ENCODE measurements at places on chromosomes 1 and 21. TPM values are rescaled to one million over a fixed set of nuclear protein-coding genes. Genes with fewer than 3 reads are reported as not detected.
A peak's percentile ranks its signal among the peaks of the same experiment; 100 is the strongest.

- DNase-seq = no peak
Observed at GRCh38 chr1:93715529-93716126, 34.0 kb upstream of the BCAR3 start.

- no peak for DNase-seq
Observed at GRCh38 chr1:14666373-14666772, 67.9 kb downstream of the KAZN start.

OR10Z1 gene
- not detected for total RNA-seq

TMEM51 gene
- 0.24 TPM for total RNA-seq

DNA sequence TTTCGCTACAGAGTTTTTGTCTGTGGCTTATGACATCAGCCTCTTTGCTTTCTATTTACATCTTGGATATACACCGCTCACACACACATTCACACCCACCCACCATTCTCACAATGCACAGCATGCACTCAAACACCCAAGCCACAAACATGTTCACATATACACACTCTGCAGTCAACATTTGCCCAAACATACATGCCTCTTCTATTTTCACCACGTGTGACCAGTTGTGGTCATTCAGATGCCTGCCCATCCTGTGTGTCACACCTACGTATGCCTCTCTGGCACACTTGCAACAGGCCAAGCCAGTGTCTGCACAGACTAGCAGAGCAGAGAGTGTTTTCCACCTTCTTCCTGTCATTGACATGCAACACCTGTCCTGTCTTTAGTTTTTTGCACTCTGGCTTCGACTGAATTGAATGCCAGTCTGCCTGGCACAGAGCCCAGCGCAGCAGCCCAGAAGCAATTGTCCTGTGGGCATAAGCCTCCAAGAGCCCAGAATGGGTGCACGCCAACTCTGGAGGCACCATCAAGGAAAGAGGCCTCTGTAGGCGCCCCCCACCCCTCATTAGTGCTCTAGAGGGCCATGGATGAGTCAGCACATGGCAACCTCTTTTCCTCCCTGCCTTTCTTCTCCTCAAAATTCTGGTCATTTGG, 37.7 kb upstream of the LRRN2 start:
- DNase-seq = no peak

KRTAP7-1 gene
- not detected for total RNA-seq

CLDN17 gene
- total RNA-seq = not detected

- no peak for DNase-seq
Observed at GRCh38 chr1:109078317-109078716, 2.5 kb upstream of the TAF13 start.

DNA sequence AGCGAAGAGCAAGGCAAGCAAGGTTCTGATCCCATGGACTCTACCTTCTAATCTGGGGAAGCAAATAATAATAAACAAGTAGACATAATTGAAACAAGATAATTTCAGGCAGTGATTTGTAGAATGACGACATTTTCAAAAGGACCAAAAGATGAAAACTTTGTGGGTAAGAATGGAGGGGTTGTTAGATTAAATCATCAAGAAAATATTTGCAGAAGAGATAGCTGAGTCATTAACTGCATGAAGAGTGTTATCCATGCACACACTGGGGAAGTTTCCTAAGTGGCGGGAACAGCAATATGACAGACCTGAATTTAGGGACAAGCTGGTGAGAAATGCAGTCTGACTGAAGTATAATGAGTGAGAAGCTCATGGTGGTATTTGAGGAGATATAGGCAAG, 583.1 kb upstream of the RGS18 start:
- DNase-seq = no peak

DNA sequence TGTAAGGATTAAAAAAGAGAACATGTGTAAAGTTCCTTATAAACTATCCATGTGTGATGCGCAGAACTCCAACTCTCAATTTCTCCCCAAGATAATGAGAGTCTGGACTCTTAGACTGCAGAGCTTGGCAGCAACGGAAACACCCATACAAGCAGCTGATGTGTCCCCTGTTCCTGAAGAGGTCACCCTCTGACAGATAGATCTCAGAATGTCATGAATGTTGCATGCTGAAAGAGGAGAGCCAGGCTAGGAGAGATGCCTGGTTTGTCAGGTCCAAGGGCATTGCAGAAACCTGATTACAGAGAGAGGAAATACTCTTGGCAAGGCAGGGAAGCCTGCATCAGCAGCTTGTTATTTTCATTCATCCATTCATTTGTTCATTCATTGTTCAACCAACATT, 24.2 kb downstream of the MTARC1 start:
- DNase-seq = no peak

ALG14 gene
- 4.6 TPM for total RNA-seq

CFHR4 gene
- total RNA-seq = not detected

PLEKHA6 gene
- total RNA-seq = 0.13 TPM

TRAF3IP3 gene
- 209 TPM for total RNA-seq

GRCh38 chr1:81511281-81511680, 289.5 kb upstream of the ADGRL2 start:
- DNase-seq = no peak

PHGDH gene
- total RNA-seq = 78.4 TPM

SASS6 gene
- 12.6 TPM for total RNA-seq

- DNase-seq = no peak
Observed at GRCh38 chr1:206566999-206567398, 45.3 kb downstream of the EIF2D start.

GRCh38 chr1:150813028-150813707, 5.1 kb upstream of the CTSK start:
- no peak for DNase-seq

GRCh38 chr1:99691175-99691574, 45.3 kb downstream of the PALMD start:
- DNase-seq = no peak

- no peak for DNase-seq
Observed at GRCh38 chr1:200959411-200959921, 64.0 kb downstream of the KIF21B start.

- DNase-seq = no peak
Observed at GRCh38 chr21:31945141-31945540, 72.3 kb downstream of the HUNK start.

- no peak for DNase-seq
Observed at GRCh38 chr1:90361026-90361425, 356.1 kb downstream of the BARHL2 start.

TMEM61 gene
- total RNA-seq = not detected

- DNase-seq = no peak
Observed at GRCh38 chr1:181647314-181648035, 164.2 kb downstream of the CACNA1E start.

DNA sequence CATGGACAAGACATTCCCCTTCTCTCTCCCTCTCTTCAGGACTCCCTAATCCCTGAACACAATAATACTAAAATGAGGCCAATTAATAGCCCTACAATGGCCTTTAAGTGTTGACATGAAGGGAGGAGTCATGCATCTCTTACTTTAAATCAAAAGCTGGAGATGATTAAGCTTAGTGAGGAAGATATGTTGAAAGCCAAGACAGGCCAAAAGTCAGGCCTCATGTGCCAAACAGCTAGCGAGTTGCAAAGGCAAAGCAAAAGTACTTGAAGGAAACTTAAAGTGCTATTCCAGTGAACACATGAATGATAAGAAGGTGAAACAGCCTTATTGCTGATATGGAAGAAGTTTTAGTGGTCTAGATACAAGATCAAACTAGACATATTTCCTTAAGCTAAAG, 49.5 kb upstream of the CD46 start:
- no peak for DNase-seq

DNA sequence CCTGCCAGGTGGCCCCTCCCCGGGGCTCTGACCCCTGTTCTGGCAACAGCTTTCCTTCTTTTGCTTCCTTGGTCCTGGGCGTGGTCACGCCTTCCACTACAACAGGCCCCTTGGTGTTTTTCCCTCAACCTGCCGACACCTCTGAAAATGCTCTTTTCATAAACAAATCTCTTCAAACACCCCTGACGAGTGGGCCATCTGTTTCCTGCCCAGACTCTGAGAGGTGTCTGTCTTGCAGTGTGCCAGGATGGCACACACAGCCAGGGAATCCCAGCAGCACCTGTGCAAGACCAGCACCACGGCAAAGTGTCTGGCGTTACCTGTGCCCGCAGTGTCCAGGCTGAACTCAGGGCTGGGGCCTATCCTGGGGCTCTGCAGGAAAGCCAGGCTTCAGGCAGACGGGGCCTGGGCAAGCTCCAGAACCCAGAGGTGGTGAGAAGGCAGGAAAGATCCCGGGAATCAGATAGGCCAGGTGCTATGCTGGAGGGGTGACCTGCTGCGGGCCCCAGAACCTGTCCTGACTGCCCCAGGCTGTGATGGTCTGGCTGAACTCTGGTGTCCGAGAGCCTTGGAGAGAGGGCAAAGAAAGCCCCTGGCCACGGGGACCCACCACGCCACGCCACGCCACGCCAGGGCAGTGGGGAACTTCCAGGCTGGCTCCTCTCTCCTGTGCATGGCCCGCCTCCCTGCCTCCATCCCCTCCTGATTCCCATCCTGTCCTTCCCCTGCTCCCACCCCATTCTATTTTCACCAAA, 88.9 kb downstream of the SIK1 start:
- no peak for DNase-seq

- no peak for DNase-seq
Observed at GRCh38 chr1:75630998-75631397, 20.1 kb upstream of the SLC44A5 start.

OR6K3 gene
- not detected for total RNA-seq

- peak; percentile 66 for DNase-seq
Observed at GRCh38 chr1:60978421-60979357, 103.7 kb upstream of the NFIA start.

USH2A gene
- not detected for total RNA-seq

DNA sequence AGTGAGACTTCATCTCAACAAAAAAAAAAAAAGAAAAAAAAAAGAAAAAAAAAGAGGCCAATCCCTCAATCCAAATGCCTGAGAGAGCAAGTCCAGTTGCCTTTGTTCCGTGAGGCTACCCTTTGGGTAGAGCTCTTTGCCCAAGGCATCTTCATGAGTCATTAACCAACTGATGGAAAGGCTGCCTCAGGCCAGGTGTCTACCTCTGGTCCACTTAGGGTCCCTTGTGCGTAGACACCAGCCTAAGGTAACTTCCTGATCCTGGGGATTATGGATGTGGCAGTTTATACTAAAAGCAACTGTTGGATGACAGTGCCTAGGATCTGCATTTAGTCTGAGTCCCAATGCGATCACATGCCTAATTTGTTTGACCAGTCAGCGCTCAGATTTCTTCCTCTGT, 20.7 kb upstream of the ZNF326 start:
- no peak for DNase-seq

KRTAP19-1 gene
- total RNA-seq = not detected

EVI5 gene
- 27.4 TPM for total RNA-seq

DNA sequence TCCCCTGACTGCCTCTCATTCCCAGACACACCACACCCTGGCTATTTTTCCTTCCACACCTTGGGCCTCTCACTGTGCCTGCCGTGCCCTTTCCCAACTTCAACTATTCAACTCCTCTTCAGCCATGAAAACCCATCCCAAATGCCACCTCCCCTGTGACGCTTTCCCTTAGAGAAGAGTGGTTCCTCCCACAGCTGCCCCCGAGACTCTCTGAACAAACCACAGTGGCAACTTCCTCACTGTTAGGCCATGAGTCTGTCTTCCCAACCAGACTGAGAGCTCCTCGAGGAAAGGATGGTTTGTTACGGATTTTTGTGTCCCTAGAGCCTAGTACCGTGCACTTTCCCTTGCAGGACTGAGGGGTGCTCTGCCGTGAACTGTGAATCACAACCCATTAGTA, 59.2 kb downstream of the LRRN2 start:
- no peak for DNase-seq

DNA sequence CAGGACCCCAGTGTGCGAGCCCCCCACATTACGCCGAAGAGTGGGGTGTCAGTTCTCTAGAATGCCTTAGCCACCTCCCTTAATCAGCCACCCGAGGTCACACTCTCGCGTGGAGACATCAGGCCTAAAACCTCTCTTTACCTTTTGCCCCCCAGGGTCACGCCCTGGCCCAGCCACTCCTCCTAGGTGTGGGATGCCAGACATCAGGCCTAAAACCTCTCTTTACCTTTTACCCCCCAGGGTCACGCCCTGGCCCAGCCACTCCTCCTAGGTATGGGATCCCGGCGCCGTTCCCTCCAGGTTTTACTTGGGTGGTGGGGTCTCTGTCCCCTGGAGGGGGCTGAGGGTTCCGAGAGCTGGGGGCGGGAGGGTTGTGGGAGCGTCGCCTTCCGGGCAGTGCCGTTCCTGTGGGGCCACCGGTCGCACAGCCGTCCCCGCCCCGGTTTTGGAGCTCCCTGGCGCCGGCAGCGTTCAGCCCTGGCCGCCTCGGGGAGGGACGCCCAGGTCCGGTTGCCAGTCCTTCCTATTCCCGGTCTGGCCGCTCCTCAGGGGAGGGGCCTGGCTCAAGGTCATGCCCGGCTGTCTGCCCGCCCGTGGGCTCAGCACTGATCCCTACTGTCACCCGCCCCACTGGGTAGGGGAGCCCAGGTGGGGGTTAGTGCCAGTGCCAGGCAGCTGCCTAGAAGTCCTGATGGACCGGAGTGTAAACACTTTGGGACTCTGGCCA, 882 bp downstream of the VPS13D start:
- DNase-seq = no peak

DNA sequence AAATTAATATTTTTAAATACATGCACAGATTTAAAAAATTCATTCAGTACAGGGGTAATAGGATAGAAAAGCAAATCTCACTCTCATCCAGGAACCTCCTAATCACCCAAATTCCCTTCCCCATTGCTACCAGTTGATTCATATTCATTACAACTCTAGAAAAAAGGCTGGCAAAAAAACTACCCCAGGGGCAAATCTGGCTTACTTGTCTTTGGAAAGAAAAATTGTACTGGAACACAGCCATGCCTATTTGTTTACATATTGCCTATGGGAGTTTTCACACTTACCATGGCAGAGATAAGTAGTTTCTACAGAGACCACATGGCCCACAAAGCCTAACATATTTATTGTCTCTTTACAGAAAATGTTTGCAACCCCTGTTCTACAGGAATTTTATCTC, 8.9 kb upstream of the RBM34 start:
- no peak for DNase-seq

EGLN1 gene
- total RNA-seq = 24.2 TPM

PLK3 gene
- total RNA-seq = 114 TPM

ZNF593OS gene
- total RNA-seq = not detected

DNA sequence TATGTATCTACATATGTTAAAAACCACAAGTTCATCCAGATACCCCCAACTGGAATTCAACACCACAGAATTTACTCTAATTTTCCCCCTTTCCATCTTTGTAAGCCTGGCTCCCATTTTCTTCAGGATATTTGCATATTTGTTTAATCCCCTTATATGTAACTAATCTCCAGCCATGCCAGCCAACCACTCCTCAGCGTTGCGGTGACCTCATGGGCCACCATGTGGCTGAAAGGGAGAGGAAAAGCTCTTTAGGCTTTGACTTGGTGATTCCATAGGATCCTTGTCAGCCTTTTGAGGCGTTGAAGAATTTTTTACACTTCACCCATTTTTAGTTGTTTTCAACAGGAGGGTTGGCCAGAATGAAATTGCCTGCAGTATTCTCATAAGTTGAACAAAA, 10.0 kb downstream of the CLDN19 start:
- DNase-seq = no peak

OLIG2 gene
- not detected for total RNA-seq

- no peak for DNase-seq
Observed at GRCh38 chr1:9902060-9902452, 8.0 kb downstream of the CTNNBIP1 start.

DENND2C gene
- 0.59 TPM for total RNA-seq

GRCh38 chr1:155392898-155393411, 72.3 kb downstream of the RUSC1 start:
- DNase-seq = no peak

KPRP gene
- total RNA-seq = not detected

TSACC gene
- not detected for total RNA-seq

GRCh38 chr1:19140465-19140864, 69.6 kb downstream of the UBR4 start:
- DNase-seq = no peak

- no peak for DNase-seq
Observed at GRCh38 chr1:76620371-76620770, 246.9 kb upstream of the ST6GALNAC5 start.

Measured in CD8-positive, alpha-beta memory T cell (primary cell).